ENCODE measurements at places on chromosomes 6 and 20.

GRCh38 chr6:70957284-70957617, 391 bp upstream of the B3GAT2 start:
- no peak for DNase-seq

GRCh38 chr20:55067158-55067825, 591.9 kb downstream of the DOK5 start:
- DNase-seq = no peak

- no peak for DNase-seq
Observed at GRCh38 chr20:50295762-50296449, 105.3 kb downstream of the CEBPB start.

- no peak for DNase-seq
Observed at GRCh38 chr6:8657522-8657921, 222.2 kb upstream of the SLC35B3 start.

DNA sequence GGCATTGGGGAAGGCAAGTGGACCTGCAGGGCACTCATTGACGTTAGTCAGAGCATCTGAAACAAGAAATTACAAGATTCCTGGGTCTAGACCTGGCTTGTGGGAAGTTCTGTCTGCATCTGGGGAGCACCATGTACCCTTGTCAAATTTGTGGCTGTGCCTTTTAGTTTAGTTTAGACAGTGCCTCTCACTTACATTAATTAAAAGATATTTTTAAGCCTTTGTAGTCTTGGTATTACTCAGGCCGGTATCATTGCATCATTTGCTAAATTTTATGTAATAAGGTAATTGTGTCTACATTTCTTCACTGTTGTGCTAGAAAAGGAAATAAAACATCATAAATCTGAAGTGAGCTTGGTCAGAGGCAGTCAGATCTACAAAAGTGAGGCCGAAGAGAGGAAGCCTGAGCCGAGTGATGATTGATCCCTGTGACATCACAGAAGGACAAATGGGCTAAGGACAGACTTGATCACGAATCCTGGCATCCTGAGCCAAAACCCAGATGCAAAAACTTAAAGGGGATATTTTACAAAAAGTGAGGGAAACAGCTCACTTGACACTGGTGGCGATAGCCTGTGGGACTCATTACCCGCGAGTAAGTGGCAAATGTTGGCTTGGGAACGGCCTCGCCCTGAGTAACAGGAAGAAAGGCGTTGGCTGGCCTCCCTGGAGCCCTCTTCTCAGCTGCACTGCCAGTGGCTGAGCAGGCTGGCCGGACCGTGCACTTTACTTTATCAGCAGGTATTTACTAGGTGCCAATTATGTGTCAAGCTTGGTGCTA, 106.5 kb downstream of the TCP11 start:
- peak; percentile 36 for DNase-seq

- no peak for DNase-seq
Observed at GRCh38 chr20:18533491-18533890, 25.8 kb downstream of the SEC23B start.

- DNase-seq = no peak
Observed at GRCh38 chr6:114282292-114282691, 60.5 kb downstream of the HS3ST5 start.

- no peak for DNase-seq
Observed at GRCh38 chr20:46872328-46873211, 22.1 kb upstream of the EYA2 start.

DNA sequence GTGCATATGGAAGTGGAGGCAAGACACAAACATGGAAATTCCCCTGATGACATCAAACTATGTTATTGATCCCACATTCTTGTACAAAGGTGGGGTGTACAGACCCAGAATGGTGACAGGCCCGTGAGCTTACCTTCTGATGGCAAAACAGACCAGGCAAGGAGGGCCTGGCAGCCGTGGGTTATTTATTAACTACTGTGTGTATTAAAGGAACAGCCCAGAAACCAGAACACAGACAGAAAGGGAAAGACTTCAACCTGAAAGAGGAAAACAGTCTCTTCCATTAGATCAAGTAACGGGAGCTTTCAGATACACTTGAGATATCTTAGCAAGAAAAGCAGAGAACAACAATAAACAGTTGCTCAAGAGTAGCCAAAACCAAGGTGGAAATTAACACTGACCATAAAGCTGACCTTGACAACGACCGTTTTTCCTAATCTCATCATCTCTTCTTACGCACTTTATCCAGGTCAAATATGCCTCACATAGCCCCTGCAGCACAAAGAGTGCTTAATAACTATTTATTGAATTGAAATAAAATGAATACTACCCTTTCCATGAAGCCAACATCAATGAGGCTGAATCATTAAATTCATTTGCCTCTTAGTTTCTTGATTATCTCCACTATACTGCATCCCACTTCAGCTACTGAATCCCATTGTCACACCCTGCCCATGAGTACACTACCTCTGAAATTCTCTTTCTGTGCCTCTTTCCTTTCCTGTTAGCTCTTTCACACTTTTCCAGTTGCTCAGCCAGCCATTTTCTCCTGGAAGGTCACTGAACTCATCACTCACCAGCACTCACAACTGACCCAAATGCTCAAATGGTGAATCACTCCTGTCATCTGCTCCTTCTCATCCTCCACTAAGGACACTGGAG, 67.4 kb downstream of the MOXD1 start:
- peak; percentile 88 for DNase-seq

- DNase-seq = peak; percentile 86
Observed at GRCh38 chr6:3363296-3364025, 93.4 kb downstream of the SLC22A23 start.

- no peak for DNase-seq
Observed at GRCh38 chr20:53760025-53760441, 166.4 kb upstream of the ZNF217 start.

- DNase-seq = no peak
Observed at GRCh38 chr20:53995949-53996348, 74.4 kb downstream of the BCAS1 start.

DNA sequence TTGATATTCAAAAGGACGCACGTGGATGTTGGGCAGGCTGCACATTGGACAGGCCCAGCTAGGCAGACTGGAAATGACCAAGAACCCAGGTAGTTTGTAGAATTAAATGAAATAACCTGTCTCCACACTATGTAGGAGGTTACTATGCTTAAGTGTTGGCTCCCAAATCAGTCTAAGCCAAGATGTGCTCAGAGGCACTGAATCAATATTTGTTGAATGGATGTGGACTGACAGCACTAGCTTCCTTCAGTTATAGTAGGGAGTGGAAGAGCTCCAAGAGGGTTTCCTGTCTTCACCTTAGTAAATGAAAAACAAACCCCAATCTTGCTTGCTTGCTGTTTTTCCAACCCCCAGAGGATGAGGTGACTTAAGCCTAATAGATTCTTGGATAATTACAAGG, 180.5 kb downstream of the JARID2 start:
- peak; percentile 20 for DNase-seq

- DNase-seq = no peak
Observed at GRCh38 chr6:160966493-160967229, 24.9 kb upstream of the MAP3K4 start.

DNA sequence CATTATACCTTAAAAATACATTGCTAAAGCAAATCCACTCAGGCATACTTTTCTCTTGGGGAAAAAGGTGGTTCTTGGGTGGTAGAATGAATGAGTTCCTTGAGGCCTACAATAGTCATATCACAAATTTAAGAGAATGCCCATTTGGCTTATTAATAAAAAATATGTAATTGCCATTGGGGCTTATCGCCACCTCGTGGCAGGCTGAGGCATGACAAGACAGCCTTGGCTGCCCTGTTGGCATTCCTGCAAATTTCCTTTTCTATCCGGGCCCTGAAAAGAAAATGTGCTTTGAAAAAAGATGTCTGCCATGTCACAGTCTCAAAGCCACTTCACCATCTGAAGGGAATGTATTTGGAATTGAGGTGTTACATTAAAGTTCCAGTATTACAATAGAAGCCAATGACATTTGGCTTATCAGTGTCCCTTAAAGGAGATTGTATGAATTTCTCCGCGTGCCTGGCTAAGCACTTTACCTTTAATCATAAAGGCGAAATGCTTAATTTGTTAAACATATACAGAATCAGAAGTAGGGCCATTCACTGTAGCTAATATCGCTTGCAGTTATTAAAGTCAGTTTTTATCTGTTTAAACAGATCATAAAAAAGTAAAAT, 188.3 kb upstream of the ZFP64 start:
- DNase-seq = peak; percentile 71

- DNase-seq = peak; percentile 61
Observed at GRCh38 chr6:11231564-11232192, 790 bp downstream of the NEDD9 start.

- no peak for DNase-seq
Observed at GRCh38 chr6:39906318-39906761, 27.9 kb downstream of the MOCS1 start.

DNA sequence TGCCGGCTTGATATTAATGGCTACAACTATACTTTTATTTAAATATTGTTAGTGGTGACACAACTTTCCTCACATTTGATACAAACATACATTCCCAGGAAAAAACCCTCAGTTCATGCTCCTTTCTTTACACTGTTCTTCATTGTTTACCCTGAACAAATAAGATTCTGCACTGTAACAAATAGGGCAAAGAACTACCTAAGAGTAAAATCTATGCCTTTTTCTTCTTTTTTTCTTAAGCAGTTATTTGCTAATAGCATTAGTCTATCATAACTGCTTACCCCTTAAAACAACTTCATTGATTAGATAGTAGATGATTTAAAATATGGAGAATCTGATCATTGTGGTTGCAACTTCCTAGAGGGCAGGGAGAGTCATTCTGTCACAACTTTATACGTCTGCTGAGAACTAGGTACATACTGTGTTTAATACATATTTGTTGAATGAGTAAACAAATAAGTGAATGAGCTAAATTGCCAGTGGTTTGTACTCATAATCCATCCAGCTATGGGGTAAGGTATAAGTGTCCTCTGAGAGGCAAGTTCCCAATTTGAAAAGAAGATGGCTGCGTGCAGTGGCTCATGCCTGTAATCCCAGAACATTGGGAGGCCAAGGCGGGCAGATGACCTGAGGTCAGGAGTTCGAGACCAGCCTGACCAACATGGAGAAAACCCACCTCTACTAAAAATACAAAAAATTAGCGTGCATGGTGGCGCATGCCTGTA, 161.0 kb downstream of the CDK19 start:
- DNase-seq = peak; percentile 82

DNA sequence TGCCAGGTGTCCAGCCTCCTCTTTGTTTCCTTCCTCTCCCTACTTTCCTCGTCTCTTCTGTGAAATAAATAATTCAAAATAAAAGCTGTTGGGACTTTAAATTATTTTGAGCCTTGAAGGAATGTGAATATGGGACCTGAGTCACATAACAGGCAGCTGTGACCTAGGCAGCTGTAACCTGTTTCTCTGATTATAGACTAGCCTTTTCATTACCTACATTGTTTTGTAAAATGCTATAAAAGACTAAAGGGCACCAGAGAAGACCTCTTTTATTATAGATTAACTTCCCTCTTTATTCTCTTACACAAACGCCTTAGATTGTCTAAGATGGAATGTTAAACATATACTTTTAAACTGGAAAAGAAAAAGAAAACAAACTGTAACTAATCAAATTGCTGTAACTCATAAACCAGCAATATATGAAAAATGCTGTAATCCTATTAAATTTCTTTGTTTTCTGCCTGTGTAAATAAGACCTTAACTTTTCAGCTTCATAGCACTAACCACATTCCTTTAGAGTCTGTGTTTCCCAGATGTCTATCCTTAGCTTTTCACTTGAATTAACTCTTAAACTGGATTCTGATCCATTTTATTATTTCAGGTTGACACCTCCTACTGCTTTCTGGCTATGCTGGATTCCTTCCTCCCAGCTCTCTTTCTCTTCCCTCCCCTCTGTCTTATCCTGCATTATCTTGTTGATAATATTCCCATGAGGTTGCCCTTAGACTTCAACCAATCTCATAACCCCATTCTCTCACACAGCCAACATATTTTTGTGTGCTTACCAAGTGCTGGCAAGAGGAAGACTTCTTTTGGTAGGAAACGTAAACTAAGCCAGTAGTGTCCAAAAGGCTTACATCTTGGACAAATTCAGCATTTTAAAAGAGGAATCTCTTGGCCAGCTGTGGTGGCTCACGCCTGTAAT, 69.2 kb downstream of the TPD52L1 start:
- DNase-seq = no peak

GRCh38 chr6:68976260-68976659, 341.2 kb downstream of the ADGRB3 start:
- peak; percentile 17 for DNase-seq

DNA sequence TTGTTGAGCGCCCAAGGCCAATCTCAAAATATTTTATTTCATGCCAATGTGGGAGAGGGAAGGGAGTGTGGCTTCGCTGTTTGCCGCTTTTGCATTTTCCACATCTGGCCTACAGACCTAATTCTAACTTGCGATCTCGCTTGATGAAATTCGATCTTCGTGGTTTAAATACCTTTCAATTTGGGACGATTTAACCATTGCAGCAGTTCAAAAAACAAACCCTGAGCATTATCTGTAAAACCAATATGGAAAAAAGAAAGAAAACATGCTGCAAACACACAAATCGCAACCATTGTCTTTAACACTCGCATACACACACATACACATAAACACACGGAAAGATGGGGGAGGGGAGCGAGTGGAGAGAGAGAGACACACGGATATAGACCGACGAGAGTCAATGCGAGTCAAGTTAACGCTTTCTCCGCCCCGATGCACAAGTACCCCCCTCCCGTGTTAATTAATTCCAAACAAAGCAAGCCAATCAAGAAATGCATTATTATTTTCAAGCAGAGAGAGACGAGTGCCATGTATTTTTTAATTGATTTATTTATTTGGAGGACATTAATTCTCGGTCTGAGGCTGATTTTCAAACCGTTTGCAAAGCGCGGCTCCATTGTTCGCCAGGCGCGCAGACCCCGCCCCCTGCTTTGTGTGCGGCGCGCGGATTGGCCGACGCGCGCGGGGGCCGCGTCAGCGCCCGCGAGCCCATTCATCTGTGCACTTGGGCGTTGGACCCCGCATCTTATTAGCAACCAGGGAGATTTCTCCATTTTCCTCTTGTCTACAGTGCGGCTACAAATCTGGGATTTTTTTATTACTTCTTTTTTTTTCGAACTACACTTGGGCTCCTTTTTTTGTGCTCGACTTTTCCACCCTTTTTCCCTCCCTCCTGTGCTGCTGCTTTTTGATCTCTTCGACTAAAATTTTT, at the start of gene MARCKS:
Gene MARCKS (plus strand): TSS at position 721 of the 931 bp plus-strand sequence. CDS start 401 bp downstream, outside the sequence.
- peak; percentile 80 for DNase-seq

- DNase-seq = peak; percentile 58
Observed at GRCh38 chr6:125957845-125958244, 1.3 kb downstream of the HINT3 start.

All from PC-3 (cell line).